Cardiac ventricle fibroblast (primary cell): ENCODE measurements at places on chromosomes 4 and X. TPM values are rescaled to one million over a fixed set of nuclear protein-coding genes. Genes with fewer than 3 reads are reported as not detected.

SERPINA7 gene
- not detected in 2 replicates for total RNA-seq

NXF3 gene
- total RNA-seq: not detected in 2 replicates

FGF5 gene
- total RNA-seq: 0.06 and 0.10 TPM in 2 replicates

ADH1A gene
- total RNA-seq: not detected in 2 replicates

TENM3 gene
- total RNA-seq: 1.0 and 2.4 TPM in 2 replicates

SYTL4 gene
- 1.3 and 2.0 TPM in 2 replicates for total RNA-seq

HADH gene
- 21.9 and 23.5 TPM in 2 replicates for total RNA-seq

CFAP99 gene
- total RNA-seq: not detected in 2 replicates

TDO2 gene
- total RNA-seq: 1.0 and 4.3 TPM in 2 replicates

SLC49A3 gene
- 9.0 and 11.0 TPM in 2 replicates for total RNA-seq

REELD1 gene
- total RNA-seq: not detected in 2 replicates

TMPRSS11A gene
- not detected in 2 replicates for total RNA-seq

HTRA3 gene
- total RNA-seq: 22.4 and 24.6 TPM in 2 replicates

TEX13C gene
- total RNA-seq: not detected in 2 replicates

CLDN2 gene
- not detected in 2 replicates for total RNA-seq

EPGN gene
- not detected in 2 replicates for total RNA-seq

XAGE1B gene
- total RNA-seq: not detected in 2 replicates

PRSS12 gene
- under 0.01 TPM in 1 of 2 replicates, not detected in the other for total RNA-seq

PDZD4 gene
- total RNA-seq: 0.69 and 1.3 TPM in 2 replicates

VCX3A gene
- not detected in 2 replicates for total RNA-seq

CPLX1 gene
- not detected in 2 replicates for total RNA-seq

POF1B gene
- total RNA-seq: not detected in 2 replicates

UGT2B15 gene
- not detected in 2 replicates for total RNA-seq

AMBN gene
- not detected in 2 replicates for total RNA-seq

BANK1 gene
- total RNA-seq: 0.05 and 0.06 TPM in 2 replicates

GPRASP1 gene
- total RNA-seq: 1.1 and 1.7 TPM in 2 replicates

ERAS gene
- not detected in 2 replicates for total RNA-seq

SPRY1 gene
- 413 and 452 TPM in 2 replicates for total RNA-seq

EBP gene
- total RNA-seq: 21.5 and 27.0 TPM in 2 replicates

GPR50 gene
- not detected in 2 replicates for total RNA-seq

SH2D1A gene
- not detected in 2 replicates for total RNA-seq

UPF3B gene
- 1.00 and 3.4 TPM in 2 replicates for total RNA-seq

GAGE10 gene
- not detected in 2 replicates for total RNA-seq

TCEAL2 gene
- not detected in 2 replicates for total RNA-seq

DMRTC1 gene
- not detected in 2 replicates for total RNA-seq

GPM6B gene
- 14.8 and 23.0 TPM in 2 replicates for total RNA-seq

MED12 gene
- 24.5 and 27.3 TPM in 2 replicates for total RNA-seq

MAGEA10 gene
- total RNA-seq: not detected in 2 replicates

UGT2B10 gene
- not detected in 2 replicates for total RNA-seq

IGSF1 gene
- total RNA-seq: 0.05 TPM in 1 of 2 replicates, not detected in the other

GLRB gene
- 0.78 and 1.7 TPM in 2 replicates for total RNA-seq

SYP gene
- 0.19 and 0.78 TPM in 2 replicates for total RNA-seq

PNMA3 gene
- not detected in 2 replicates for total RNA-seq

MFAP3L gene
- total RNA-seq: 1.2 and 2.8 TPM in 2 replicates

VCX gene
- total RNA-seq: not detected in 2 replicates

PASD1 gene
- total RNA-seq: not detected in 2 replicates

SOD3 gene
- 183 and 187 TPM in 2 replicates for total RNA-seq

GAB3 gene
- 2.9 and 3.4 TPM in 2 replicates for total RNA-seq

SYN1 gene
- total RNA-seq: 1.3 and 1.7 TPM in 2 replicates

COL4A6 gene
- 0.44 and 0.54 TPM in 2 replicates for total RNA-seq

TMEM144 gene
- 6.4 and 9.0 TPM in 2 replicates for total RNA-seq

SMR3B gene
- total RNA-seq: not detected in 2 replicates

ADH1C gene
- total RNA-seq: 3.7 and 6.1 TPM in 2 replicates

UGT2A1 gene
- total RNA-seq: not detected in 2 replicates

CXCL5 gene
- total RNA-seq: 2.9 and 3.4 TPM in 2 replicates

NLGN4X gene
- 3.3 and 4.2 TPM in 2 replicates for total RNA-seq
